Glomerular endothelial cell (primary cell): ENCODE measurements at places on chromosomes 6 and 20.

- DNase-seq, result no peak
These were observed 83.3 kb upstream of the NHSL1 start for GRCh38 chr6:138582573-138582972.

DNA sequence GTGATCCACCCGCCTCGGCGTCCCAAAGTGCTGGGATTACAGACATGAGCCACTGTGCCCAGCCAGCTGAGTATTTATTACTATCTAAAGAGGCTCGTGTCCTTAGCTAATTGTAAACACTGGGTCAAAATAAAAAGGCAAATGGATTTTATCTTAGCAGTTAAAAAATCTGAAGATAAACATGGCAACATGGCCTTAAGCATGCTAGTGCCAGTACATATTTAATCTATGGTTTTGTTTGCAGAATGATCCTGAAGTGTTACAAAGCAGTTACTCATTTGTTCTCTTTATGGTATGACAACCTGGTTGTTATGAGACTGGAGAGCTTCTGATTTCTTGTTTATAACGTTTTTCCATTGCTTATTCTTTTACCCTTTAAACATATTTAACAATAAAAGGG, 3.9 kb upstream of the KIAA0408 start:
- DNase-seq, result no peak

DNA sequence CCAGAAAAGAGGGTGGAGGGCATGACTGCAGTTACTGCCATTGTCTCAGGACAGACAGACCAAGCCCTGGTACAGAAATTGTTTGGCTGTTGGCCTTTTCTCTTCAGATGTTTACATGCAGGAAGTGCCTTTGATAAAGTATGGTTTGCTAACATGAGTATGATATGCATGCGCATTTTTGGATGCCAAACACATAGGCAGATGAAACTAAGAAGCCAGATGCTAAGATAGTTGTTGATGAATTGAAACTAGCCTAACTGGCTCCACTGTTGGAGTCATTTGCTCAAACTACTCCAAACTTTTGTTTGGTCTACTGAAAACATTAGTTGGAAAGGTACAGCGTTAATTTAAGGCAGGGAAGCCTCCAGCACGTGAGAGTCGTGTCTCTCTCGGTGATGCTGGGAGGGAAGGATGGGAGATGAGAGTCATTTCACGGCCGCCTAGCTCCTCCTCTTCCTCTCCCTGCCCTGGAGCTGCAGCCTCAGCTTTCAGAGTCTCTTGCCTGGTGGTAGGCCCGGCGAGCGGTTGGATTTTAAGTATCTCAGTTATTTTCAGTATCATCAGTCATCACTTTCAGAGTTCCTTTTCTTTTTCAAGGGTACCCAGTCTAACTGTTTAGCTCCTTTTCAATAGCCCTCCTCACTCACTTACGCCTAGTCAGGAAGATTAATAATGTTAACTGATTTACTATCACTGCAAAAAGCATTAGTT, 29.7 kb downstream of the RREB1 start:
- DNase-seq, result no peak

- DNase-seq, result no peak
These were observed 235.1 kb upstream of the UFL1 start for GRCh38 chr6:96286503-96286902.

- DNase-seq, result no peak
These were observed 22.9 kb downstream of the GTF2H5 start for GRCh38 chr6:158191032-158191431.

GRCh38 chr20:20806121-20807095, 94.0 kb upstream of the RALGAPA2 start:
- DNase-seq, result no peak

DNA sequence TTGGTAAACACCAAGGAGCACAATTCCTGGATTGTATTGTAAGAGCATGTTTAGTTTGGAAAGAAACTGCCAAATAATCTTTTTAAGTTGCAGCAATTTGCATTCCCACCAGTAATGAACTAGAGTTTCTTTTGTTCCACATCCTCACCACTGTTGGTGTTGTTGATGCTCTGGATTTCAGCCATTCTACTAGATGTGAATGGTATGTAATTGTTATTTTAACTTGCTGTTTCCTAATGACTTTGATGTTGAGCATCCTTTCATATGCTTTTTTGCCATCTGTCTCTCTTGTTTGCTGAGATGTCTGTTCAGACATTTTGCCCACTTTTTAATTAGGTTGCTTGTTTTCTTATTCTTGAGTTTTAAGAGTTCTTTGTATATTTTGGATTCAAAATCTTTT, 1654.1 kb downstream of the GRIK2 start:
- DNase-seq, result no peak

GRCh38 chr6:4781426-4781825, 5.2 kb downstream of the CDYL start:
- no peak for DNase-seq

- no peak for DNase-seq
These were observed 321.3 kb downstream of the TFAP2B start for GRCh38 chr6:51139950-51140385.
